ENCODE measurements at places on chromosomes 13 and 19.
A peak's percentile ranks its signal among the peaks of the same experiment; 100 is the strongest.

DNA sequence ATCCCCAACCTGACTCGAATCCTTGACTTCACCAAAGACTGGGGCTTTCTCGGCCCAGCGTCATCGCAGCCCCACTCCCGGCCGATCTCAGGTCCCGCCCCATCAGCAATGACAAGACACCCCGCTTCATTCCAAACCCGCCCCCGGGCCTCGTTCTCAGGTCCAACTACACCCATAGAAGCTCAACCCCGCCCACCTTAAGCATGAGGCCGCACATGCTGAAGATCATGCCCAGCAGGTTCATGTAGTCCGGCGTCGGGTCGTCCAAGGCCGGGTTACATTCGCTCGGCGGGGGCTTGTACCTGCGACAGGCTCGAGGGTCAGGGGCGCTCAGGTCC, 2.3 kb downstream of the WDR83 start:
- peak; percentile 42 for DNase-seq

GRCh38 chr19:42207767-42208271, 9.7 kb downstream of the DEDD2 start:
- no peak for DNase-seq

DNA sequence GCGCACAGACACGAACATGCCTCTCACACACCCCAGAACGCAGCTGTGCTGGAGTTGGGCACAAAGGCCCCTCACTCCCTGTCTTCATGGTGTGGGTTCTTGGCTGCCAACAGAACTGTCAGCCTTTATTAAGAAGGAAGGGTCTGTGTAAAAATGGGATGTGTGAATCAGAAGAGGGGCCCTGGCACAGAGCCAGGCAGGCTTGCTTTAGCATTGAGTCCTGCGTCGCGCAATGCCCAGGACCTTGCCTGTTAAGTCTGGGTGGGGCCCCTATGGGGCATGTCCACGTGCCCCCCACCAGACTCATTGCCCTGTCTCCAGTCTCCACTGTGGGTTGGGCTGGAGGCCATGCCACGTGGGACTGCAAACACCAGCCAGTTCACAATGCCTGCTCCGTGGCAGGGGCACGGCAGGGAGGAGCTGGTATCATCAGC, 84.8 kb downstream of the SLC7A1 start:
- DNase-seq, result no peak

GRCh38 chr13:98509271-98510155, 67.4 kb downstream of the STK24 start:
- no peak for DNase-seq

GRCh38 chr13:77896536-77896935, 22.1 kb downstream of the EDNRB start:
- no peak for DNase-seq

GRCh38 chr19:58037927-58038687, 4.3 kb downstream of the ZSCAN1 start:
- no peak for DNase-seq

- no peak for DNase-seq
These were observed 897 bp downstream of the C19orf33 start for GRCh38 chr19:38304866-38305429.

DNA sequence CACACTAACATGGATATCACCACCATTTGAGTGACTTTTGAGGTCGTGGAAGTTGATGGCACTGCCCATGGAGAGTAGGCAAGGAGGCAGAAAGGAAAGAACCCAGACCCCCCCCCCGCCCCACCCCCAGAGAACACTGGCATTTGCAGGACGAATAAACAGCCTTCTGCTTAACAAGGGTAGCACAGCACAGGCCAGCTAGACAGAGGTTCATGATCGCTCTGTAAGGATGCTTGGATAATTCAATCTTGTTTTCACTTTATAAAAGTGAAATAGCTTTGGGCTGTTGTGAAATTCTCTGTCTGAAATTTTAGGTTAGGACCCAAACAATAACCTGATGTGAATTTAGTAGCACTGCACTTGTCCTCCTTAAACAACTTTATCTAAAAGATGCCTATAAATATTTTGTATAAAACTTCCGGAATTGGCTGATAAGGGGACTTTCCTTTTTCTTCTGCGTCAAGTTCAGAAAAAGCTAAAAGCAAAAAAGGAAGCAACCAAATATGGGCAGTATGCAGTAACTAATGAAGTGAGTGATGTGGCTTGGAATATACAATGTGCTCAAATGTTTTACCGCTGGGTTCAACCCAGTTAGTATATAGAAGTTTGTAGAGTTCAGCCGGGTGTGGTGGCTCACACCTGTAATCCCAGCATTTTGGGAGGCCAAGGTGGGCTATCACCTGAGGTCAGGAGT, 163.7 kb downstream of the SHISA2 start:
- no peak for DNase-seq

DNA sequence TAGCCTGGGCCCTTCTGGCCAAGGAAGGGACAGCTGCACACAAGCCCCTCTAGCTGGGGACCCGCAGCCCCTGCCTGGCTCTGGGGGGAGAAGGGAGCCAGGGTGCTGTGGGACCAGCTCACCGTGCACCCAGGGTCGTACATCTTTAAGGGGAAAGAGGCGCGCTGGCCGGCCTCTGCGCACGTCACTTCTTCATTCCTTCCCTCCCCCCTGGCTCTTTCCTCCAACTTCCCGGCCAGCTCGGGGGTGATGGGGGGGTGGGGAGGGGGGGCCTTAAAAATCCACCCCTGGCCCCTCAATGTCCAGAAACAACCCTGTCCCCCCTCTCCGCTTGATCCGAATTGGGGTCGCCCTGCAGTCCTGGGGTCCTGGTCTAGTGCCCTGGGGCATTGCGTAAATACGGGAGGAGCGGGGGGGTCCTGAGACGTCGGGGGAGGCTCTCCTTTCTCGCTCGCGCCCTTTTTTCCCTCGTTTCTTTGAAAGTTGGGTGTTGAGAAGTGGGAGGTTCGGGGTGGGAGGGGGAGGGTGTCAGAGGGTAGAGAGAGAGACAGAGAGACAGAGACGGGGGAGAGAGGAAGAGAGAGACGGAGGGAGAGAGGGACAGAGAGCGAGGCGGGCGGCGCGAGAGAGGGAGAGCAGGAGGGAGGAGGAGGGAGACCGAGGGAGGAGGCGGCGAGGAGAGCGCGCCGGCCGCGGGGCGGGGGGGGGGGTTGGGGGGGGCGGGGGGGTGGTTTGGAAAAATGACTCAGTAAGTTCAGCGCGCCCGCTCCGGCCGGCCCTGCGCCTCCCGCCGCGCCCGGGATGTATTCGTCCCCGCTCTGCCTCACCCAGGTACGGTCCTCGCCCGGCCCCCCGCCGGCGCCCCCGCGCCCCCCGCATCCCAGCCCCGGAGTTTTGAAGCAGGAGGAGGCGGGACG, at the start of gene NFIC:
Gene NFIC, plus strand, starts transcription at position 748 of the 917 bp plus-strand sequence. Its CDS starts 54 bp downstream, at position 802.
- no peak for DNase-seq

GRCh38 chr13:78997902-78998629, 339.1 kb upstream of the OBI1 start:
- DNase-seq, result no peak

DNA sequence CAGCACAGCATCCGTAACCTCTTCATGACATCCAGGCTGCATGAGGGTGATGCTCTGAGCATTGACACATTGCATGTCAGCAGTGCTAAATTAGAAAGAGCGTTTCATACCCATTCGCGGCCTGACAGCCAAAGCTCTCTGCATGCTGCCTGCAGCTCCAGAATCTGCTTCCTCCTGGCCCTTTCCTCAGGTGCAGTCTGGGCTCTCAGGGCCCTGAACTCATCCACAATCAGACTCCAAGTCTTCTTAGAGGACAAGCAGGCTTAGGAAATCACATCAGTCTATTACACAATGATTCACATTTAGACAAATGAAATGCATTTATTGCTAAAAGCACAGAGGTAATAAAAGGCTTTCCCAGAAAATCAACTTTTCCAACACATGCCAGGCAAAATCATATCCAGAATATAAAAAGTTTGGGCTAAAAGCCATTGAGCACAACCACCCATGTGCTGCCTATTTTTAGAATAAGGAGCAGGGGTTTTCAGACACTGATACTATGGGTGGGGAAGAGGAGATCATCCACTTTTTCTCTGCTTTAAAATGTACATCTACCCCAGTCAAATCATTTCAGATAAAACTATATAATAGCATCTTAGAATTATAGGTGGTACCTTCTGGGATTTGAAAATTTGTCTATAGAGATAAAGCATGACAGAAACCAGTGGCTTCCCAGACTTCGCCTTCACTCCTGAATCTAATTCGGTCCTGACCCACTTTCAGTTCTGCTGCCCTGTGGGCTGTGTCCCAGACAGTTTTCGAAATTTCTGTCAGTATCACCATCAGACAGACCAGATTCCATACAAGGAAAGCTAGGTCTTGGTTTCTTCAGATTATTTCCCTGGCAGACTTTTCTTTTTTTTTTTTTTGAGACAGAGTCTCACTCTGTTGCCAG, 109.3 kb downstream of the COL4A2 start:
- no peak for DNase-seq

GRCh38 chr13:76638181-76638580, 248.0 kb downstream of the KCTD12 start:
- DNase-seq, result no peak

DNA sequence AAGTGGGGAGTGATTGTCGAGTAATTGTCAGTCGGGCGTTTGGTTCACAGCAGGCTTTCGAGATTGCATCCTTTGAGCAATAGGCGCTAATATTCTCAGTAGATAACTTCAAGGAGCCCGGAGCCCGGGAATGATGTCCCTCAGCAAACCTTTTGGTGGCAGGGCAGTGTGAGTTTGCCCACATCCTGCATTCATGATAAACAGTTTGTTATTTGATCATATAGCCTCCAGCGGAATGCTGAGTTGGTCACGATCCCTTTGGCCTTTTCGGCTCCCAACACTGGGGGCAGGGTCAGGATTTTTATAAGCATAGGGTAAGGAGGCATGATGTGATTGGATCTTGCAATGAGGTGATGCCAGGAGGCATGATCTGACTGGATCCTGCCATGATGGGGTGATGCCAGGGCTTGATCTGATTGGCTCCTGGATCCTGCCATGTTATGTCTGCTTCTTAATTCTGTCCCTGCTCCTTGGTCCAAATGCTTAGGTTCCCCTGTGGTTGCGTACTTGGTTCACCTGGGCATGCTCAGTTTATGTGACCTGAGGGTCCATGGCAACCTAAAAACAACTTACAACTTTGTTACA, 38.2 kb upstream of the IGSF23 start:
- no peak for DNase-seq

- DNase-seq, result peak; percentile 84
These were observed 3.1 kb upstream of the CTXN1 start for GRCh38 chr19:7928741-7929701.

DNA sequence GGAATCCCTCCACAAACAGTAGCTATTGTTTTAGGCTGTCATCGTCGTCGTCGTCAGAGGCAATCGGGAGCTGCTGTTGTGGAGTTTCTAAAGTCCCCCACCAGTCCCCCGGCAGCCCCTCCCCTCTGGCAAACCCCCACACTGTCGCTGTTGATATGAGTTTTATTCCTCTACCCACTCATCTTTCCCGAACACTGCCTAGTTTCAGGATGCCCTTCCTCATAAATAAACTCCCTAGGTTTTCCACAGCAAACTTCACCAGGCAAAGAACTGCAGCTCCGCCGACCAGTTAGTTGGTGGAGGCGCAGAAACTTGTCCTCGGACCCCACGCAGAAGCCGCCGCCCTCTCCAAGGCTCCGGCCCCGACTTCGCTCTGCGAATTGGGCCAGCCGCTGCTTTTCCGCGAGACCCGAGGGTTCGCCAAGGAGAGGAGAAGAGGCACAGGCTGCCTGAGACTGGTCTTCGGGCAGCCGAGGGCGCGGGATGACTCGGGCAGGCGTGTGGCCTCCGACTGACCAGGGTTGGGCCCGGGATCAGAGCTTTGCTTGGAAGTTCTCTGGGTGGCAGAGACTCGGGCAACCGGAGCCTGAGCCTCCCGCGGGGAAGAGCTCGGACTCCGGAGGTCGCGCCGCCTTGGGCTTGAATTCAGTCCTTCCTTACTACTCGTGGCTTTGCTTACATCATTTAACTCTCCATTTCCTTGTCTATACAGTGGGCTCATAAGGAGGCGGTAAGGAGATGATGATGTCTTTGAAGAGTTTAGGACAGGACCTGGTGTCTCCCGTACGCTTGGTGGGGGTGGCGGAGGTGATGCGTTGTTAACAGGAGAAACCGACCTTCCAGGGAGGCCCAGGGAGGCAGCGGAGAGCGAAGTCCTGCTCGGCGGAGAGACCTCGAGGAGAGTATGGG, 7.9 kb downstream of the PDX1 start:
- no peak for DNase-seq

- no peak for DNase-seq
These were observed 67.6 kb downstream of the TNFRSF19 start for GRCh38 chr13:23637829-23638228.

DNA sequence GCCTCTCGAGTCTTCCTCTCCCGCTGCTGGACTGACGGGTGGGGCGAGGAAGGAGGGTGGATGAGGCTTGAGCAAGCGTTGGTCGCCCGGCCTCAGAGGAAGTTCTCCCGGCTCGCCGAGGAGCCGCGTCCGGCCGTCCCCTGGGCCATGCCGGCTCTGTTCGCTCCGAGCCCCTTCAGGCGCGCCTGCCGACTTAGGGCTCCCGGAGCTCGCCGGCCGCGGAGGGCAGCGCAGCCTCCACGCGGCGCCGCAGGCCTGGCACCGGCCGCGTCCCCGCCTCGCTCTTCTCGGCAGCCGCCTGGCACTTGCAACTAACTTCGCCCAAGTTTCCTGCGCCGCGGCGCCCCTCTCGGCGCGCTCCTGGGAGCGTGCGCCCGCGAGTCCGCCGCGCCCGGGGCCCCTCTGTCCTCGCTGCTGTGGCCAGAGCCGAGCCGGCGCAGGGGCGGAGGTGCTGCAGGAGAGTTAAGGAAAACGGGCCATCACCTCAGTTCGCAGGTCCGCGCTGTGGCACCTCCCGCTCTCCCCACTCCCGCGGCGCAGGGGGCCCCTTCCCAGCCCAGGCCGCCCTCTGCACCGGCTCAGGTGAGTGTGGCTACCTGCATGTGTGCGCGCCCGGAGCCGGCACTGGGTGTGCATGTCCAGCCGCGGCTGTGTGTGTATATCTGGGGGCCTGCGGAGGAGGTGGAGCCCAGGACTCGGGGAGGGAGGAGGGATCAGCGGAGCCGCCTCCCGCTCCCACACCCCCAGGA, 641 bp upstream of the SOX21 start:
- DNase-seq, result no peak

GRCh38 chr13:113394339-113394640, 30.4 kb upstream of the GRTP1 start:
- DNase-seq, result no peak

GRCh38 chr13:50132904-50133357, 117.7 kb downstream of the KCNRG start:
- DNase-seq, result no peak

GRCh38 chr19:1057176-1057855, 9.7 kb upstream of the ARHGAP45 start:
- DNase-seq, result no peak

DNA sequence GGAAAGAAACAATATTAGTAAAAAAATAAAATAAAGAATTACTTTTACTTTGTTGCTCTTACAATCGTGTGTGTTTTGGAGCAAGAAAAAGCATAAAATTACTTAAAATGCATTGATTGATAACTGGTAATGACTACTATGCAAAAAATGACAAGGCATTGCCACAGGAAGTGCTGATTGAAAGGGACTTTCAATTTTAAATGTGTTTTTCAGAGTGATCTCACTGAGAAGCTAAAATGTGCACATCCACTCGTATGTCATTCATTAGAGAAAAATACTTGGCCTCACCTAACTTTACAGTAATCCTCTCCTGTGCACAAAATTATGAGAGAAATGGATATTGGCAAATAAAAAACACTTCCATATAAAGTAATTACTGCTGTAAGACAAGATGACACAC, 934.9 kb downstream of the SLITRK6 start:
- no peak for DNase-seq

- no peak for DNase-seq
These were observed 75.2 kb downstream of the WDFY2 start for GRCh38 chr13:51659276-51660127.
